Hair follicle dermal papilla cell (primary cell): ENCODE measurements at places on chromosomes 13 and 19. TPM values are rescaled to one million over a fixed set of nuclear protein-coding genes. Genes with fewer than 3 reads are reported as not detected.

Gene MYBPC2
- not detected in 2 replicates for total RNA-seq

Gene ZNF829
- 4.6 and 4.9 TPM in 2 replicates for total RNA-seq

Gene USPL1
- total RNA-seq = 21.7 and 22.3 TPM in 2 replicates

Gene MEIS3
- total RNA-seq = 36.7 and 51.6 TPM in 2 replicates

Gene ZNF492
- 0.16 and 0.24 TPM in 2 replicates for total RNA-seq

Gene HNRNPL
- 232 and 246 TPM in 2 replicates for total RNA-seq

Gene AMH
- total RNA-seq = 1.6 and 2.1 TPM in 2 replicates

Gene LPAR2
- 3.5 and 3.7 TPM in 2 replicates for total RNA-seq

Gene ZNF571
- total RNA-seq = 2.4 and 2.9 TPM in 2 replicates

Gene SOX1
- not detected in 2 replicates for total RNA-seq

Gene KLK14
- total RNA-seq = not detected in 2 replicates

Gene KLHL26
- total RNA-seq = 4.4 TPM in 2 replicates

Gene RHPN2
- total RNA-seq = 4.7 and 7.3 TPM in 2 replicates

Gene LRRC63
- total RNA-seq = under 0.01 TPM in 1 of 2 replicates, not detected in the other

Gene PODNL1
- 7.2 and 11.5 TPM in 2 replicates for total RNA-seq

Gene LILRA6
- total RNA-seq = not detected in 2 replicates

Gene EXOC3L2
- total RNA-seq = not detected in 2 replicates
